ENCODE measurements at places on chromosomes 2 and 18. TPM values are rescaled to one million over a fixed set of nuclear protein-coding genes. Genes with fewer than 3 reads are reported as not detected.
A peak's percentile ranks its signal among the peaks of the same experiment; 100 is the strongest.

SETBP1 gene
- polyA plus RNA-seq, result 14.8 TPM

PLEK gene
- 4.1 TPM for polyA plus RNA-seq

LCT gene
- polyA plus RNA-seq, result not detected

AQP12B gene
- polyA plus RNA-seq, result 1.1 TPM

EGR4 gene
- not detected for polyA plus RNA-seq

- DNase-seq, result no peak
These were observed 3.0 kb downstream of the HNRNPLL start for GRCh38 chr2:38599706-38600105.

GRCh38 chr2:44746856-44747615, 194.5 kb upstream of the SIX3 start:
- no peak for DNase-seq

GRCh38 chr18:10804126-10804525, 278.3 kb downstream of the NAPG start:
- no peak for DNase-seq

DNA sequence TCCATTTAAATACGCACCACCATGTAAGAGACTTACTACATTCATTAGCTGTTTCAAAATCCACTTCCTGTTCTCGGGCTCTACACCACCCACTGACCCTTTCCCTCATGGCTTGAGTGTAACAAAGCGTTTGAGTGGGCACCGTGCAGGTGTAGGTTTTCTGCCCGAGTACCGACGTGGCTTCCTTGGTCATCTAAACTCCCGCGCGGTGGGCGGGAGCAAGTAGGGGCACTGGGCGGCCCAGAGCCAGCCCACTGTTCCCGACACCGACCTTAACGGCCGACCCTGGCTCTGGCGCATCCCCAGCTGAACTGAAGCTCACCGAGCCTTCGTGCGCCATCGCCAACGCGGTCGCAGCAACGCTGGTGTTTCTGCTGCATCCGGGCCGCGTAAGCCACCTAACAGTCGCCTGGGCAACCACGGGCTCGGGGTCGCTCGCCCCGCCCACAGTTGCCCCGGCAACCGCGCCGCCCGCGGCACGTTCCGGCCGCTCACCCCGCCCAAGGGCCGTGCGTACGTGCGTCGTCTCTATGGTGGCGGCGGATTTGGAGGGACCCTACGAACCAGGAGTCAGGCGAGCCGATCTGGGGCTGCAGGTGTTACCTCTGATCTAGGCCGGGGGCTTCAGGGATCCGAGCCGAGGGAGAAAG, at the start of the genes C2orf81 and WDR54:
C2orf81 (minus strand) TSS at position 399 of the 650 bp plus-strand sequence; CDS start at position 340, 59 bp downstream.
WDR54 (plus strand) TSS at position 510 of the 650 bp plus-strand sequence. CDS start 424 bp downstream, outside the sequence.
- no peak for DNase-seq

DNA sequence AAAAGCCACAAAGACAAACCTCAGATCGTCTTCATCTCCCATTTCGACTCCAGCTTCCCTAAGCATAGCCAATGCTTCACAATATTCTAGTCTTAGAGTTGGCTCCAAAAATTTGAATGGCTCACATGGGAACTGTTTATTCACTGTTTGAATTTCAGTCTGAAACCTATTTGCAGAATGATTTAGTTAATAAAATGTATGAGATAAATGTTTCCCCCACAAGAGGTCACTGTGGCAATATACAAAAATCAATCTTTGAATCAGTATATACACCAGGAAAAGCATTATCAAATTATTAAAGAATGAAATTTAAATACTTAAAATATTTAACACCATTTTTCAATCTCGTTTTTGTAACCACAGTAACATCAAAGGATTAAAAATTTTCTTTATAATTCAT, 40.0 kb upstream of the MCM6 start:
- peak; percentile 45 for DNase-seq

DNA sequence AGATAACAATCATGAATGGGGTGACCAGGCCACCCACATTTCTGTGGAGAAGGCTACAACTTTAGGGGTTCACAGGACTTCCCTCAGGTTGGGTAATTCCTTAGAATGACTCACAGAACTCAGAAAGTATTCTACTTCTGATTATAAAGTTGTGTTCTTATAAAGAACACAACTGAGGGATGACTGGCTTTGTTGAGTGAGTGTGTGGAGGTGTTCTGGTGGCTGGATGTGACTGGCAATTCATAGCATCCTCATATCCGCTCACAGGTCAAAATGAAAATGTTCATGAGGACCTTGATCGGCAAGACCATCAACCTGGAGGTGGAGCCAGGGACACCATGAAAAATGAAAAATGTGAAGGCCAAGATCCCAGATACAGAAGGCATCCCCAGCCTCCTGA, 143.3 kb upstream of the CAB39 start:
- DNase-seq, result no peak

DNA sequence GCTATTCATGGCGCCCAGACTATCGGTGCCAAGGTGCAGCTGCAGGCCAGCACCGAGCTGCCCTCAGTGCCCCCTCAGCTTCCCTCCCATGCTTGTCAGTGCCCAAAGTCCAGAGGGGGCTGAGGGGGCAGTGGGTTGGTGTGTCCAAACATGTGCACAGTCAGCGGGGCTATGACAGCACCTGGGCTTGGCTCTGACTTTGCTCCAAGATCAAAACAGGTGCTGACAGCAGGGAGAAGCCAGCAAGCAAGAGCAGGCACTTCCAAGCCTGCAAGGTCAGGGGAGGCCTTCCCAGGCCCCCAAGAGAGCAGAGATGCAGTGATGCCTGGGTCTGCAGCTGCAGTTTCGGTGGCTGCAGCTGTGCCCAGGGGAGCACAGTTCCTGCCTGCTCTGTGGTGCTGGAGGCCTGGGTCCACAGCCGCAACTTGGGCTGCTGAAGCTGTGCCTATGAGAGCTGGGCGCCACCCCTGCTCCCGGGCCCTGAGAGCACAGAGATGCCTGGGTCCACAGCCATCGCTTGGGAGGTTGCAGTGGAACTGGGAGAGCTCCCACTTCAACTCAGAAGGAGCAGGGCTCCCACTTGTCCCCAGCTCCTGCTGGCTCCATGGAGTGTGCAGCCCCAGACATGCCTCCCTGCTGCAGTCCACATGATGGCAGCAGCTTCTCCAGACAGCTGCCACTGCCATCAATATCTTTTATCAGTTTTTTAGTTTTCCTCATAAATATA, 775.3 kb upstream of the POU3F3 start:
- DNase-seq, result no peak

DNA sequence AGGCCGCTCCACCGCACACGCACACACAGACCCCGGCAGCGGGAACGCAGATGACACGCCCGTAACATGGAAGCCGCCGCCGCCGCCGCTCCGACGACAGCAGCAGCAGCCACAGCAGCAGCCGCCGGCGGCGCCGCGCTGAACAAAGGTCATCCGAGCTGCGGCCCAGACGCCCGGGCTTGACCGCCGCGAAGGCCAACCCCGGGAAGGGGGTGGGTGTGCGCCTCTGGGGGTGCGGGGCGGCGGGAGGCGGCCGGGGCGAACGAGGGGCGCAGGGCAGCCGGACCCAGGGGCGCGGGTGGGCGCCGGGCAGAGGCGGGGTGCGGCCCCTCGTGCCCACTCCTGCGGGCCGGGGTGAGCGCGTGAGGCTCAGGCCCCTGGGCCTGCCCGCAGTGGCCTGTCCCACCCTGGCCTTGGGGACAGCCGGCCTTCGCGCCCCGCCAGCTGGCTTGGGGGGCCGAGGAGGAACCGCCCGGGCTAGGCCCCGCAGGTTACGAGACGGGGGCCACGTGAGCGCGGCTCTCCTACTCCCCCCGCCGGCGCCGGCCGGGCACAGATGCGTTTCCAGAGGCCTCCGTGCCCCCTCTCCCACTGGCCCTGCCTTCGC, 1.0 kb upstream of the ZNF532 start:
- DNase-seq, result no peak

DNA sequence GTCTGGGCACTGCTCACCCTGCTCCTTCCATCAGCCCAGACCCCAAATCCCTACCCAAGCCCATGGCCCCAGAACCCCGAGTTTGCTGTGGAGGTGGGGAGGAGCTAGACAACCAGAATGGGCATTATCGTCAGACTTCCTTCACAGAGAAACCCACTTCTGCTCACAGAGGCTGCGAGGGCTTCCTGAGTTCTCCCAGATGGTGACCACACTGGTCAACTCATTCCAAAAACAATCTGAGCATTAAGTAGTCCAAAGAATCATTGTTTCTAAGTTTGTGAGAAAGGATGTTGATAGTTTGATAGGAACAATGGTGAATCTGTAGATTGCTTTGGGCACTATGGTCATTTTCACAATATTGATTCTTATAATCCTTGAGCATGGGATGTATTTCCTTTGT, 60.2 kb downstream of the LRRC30 start:
- no peak for DNase-seq

- no peak for DNase-seq
These were observed 98.6 kb upstream of the KLF7 start for GRCh38 chr2:207264310-207264709.

GRCh38 chr2:219447242-219448098, 12.8 kb downstream of the SPEG start:
- no peak for DNase-seq

Measured in forelimb muscle (tissue), 1 donor.